ENCODE measurements at places on chromosomes 4 and X.

DNA sequence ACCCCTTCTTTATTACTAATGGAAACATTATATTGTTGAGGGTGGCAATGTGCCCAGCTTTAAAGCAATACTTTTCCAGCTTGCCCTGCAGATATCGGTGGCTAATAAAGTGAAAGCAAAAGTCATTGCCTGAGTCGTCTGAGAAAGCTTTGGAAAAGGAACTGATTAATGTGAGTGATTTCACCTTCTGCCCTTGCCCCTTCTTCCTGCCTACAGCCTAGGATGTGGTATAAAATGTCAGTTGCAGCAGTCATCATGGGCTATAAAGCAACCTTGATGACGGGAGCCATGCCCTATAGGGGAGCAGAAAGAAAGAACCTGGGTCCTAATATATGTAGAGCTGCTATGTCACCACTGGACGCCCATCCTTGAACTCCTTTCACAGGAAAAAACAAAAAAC, 132.4 kb upstream of the USP9X start:
- DNase-seq = no peak

DNA sequence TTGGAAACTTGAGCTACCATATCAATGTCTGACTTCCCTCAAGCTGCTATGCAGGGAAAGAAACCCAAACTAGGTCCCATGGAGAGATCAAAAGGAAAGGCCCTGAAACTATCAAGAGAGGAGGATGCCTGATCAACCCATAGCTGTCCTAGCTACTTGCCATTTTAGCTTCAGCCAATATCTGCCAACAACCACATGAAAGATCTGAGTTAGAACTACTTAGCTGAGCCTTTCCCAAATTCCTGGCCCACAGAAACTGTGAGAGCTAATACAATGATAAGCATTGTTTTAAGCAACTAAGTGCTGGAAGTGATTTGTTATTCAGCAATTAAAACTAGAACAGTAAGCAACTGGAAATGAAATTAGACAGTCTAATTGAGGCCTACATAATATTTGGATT, 6.3 kb upstream of the ARHGEF38 start:
- no peak for DNase-seq

DNA sequence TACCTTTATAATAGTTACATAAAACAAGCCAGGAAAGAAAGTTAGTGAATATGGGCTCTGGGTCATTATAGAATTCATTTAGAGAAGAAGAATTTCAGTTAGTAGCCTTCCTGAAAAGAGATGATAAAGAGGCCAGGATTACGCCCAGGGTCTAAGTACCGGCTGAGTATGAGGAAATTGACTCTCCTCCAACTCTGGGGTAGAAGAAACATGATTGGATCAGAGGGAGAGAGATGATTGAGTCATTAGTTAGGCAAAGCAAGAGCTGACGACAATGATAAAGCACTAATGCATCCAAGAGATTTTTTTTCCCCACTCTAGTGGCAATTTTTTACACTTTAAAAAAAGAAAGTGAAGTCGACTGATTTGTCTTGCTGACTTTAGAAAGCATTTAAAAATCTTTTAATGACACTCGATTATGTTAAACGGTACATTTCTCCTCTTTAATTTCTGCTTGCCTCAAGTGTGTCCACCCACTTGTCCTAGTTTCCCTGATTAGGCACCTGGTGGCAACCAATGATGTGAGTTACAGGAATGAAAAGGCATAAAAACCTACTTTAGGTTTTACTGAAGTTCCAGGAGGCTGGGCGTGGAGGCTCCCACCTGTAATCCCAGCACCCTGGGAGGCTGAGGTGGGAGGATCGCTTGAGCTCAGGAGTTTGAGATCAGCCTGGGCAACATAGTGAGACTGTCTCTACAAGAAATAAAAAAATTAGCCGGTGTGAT, 37.3 kb upstream of the IGFBP7 start:
- DNase-seq = no peak

GRCh38 chr4:189202869-189203271, 737.8 kb upstream of the FRG1 start:
- no peak for DNase-seq

DNA sequence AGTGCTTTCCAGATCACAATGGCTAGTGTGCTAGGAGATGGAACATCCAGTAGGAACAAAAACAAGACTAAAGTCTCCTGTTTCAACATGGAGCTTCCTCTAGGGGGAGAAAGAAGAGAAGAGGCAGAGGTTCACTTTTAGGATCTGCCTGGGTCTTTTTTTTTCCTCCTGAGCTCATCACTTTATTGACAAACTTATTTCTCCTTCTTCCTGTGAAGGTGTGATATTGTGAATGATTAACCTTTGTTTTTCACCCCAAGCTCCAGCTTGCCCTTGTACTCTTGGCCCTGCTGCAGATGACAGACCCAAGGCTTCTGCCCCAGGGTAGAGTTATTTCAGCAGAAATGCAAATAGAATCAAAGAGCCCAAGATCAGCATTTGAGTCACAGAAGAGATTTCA, 13.5 kb downstream of the PAGE4 start:
- DNase-seq = no peak

DNA sequence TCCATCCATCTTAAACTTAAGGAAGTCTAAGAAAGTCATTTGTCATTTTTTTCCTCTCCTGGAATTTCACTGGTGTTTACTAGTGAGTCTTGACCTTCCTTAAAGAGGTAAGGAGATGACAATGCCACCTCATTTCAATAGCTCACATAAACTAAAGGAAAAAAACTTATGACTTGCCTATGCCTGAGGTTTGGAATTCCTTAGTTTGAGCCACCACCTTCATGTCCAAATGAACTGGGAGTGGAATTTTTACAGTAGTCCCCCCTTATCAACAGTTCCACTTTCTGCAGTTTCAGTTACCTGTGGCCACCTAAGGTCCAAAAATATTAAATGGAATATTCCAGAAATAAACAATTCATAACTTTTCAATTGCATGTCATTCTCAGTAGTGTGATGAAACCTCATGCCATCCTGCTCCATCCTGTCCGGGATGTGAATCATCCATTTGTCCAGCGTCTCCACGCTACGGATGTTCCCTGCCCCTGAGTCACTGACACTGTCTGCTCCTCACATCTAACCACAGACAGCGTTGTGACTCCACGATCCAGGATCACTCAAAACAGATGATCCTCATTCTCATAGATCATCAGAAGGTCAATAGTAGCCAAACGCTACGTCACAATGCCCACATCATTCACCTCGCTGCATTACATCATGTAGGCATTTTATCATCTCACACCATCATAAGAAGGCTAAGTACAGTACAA, 177.4 kb downstream of the SH3KBP1 start:
- DNase-seq = no peak

DNA sequence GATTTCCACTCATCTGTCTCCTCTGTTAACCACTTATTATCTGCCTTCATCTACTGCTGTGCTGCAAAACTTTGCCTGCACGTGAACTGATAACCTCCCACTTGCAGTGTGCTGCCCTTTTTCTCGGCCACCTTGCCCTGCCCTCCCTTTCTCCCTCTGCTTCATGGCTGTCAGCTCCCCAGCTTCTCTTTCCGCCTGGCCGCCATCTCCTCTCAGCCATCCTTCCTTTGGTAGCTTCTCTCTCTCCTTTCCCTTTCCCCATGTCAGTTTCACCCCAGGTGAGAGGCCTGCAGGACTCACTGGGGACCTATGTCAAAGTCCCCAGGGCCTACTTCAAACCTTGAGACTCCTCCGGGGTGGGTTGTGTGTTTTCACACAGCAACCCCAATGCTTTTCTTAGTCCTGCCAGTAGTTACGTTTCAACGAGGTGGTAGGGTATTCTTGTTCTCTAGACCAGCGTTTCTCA, 6.6 kb downstream of the MSL3 start:
- no peak for DNase-seq

GRCh38 chr4:21946858-21947257, 1.7 kb downstream of the KCNIP4 start:
- DNase-seq = no peak

DNA sequence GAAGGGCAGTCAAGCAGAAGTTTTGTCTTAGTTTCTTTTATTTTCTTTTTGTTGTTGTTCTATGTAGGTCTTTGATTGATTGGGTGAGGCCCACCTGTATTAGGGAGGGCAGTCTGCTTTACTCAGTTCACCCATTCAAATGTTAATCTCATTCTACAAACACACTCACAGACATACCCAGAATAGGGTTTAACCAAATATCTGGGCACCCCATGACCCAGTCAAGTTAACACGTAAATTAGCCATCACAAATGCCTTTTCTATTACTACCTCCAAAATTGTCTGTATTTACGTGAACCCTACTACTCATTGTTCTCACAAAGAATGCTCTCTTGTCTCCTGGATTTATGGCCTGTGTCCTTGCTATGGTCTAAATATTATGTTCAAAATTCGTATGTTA, 339.7 kb downstream of the ANK2 start:
- DNase-seq = no peak

- no peak for DNase-seq
Observed at GRCh38 chr4:140149846-140150635, 3.9 kb downstream of the MAML3 start.

- DNase-seq = peak; percentile 5
Observed at GRCh38 chr4:153318696-153319320, 25.7 kb upstream of the MND1 start.

GRCh38 chr4:158250321-158250720, 40.0 kb downstream of the TMEM144 start:
- DNase-seq = no peak

GRCh38 chr4:135120195-135120594, 918.6 kb upstream of the PABPC4L start:
- DNase-seq = no peak

DNA sequence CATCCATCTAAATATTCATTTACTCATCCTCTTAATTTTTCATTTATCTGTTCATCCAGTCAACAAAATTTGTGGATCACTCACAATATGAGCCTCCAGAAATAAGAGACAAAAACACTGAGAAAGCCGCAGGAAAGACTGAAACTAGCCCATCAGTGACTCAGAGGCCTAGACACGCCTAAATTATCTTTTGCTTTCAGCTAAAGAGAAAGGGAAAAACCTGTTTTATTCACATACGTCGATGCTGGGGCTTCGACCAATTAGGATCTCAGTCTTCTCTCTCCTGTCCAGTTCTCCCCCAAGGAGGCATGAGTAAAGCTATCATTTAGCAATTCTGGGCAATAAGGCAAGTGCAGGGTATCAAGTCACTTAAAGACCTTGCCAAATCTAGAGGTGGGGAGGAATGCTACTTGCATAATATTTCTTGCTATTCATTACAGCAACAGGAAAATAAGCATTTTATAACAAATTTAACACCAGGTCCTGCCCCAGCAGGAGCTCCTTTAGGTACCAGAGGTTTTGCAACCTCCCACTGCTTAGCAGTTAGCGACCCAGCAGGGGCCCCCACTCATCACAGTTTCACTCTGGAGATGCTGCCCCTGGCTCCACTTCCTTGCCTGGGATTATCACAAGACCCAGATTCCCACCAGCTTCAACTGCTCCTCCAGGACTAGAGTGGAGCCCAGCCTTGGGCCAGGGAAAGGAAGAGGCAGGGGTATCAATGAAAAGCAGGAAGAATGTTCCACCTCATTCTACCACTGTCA, 30.1 kb upstream of the TMEM154 start:
- no peak for DNase-seq

DNA sequence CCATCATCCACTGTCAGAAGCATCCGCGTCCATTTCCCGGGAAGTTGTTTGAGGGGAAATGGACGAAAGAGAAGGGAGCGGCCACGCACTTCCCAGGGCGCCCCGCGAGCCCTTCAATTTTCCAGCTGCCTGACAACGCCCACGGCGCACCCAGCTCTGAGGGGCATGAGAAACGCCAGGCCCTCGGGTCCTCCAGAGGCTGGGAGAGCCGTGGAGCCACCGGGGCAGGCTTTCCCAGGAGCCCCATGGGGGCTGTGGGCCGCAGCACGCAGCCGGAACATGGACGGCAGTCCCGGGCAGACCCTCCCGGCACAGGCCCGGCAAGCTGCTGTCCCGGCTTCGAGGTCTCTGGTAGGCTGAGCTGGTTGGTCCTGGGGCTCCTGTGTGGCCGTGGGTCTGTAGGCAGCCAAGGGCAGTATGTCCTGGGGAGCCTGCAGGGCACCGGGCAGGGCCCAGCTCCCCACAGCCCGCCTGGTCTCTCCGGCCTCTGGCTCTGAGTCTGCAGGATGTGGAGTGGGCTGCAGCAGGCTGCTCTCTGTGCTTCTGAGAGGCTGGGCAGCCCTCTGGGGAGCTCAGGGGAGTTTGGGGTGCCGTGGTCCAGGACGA, 115.2 kb downstream of the FAM53A start:
- no peak for DNase-seq

- no peak for DNase-seq
Observed at GRCh38 chr4:170248576-170248975, 158.8 kb upstream of the AADAT start.

DNA sequence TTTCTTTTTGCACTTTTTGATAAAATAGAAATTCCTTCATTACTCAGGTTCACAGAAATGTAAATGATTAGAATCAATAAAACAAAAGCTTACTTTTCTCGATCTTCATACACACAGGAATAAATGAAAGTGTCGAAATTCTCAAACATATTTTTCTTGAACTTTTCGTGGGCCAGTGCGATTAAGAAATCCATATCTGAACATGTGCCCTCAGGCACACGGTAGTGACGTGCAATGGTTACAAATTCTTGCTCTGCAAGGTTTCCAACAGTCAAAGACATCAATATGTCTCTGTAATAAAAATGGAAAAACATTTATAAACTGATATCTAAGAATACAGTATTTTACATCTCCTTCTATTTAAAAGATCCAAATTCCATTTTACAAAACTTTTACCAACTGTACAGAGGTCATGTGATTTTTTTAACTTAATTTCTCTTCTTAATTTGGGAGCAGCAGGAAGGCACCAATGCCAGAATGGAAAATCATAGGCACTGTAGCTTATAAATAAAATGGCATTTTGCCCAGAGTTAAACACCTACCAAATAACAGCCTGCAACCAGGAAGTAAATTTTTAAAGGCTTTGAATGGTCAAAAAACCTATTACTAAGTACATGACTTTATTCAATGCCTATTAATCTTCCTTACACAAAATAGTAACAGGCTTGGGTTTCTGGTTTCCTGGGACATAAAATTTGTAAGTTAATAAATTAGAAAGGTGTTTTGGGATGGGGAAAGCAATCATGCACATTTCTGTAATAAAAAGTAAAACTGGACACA, 165.0 kb downstream of the EFHC2 start:
- DNase-seq = peak; percentile 75

GRCh38 chrX:63747331-63747730, 37.7 kb downstream of the ARHGEF9 start:
- DNase-seq = no peak

- no peak for DNase-seq
Observed at GRCh38 chrX:13000301-13000811, 25.4 kb downstream of the TMSB4X start.

- DNase-seq = no peak
Observed at GRCh38 chr4:71878376-71878775, 94.5 kb upstream of the GC start.

DNA sequence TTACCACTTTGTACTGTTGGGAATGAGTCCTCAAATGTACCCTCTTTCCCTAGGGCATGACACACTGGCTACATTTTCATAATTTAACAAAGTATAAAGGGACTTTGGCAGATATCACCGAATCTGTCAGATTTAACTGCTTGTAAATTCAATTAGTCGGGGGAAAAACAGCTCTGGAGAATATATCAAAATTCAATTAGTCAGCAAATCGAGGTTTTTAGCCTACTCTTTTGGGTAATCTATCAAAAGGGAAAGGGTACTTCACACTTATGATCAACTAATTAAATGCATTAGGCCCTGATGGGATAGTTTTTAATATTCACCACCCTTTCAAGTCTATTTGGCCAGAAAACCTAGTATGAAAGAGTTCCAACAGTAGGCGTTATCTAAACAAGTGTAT, 141.0 kb downstream of the IL1RAPL2 start:
- no peak for DNase-seq

- DNase-seq = no peak
Observed at GRCh38 chrX:150308041-150308440, 55.1 kb upstream of the MAMLD1 start.
